ENCODE measurements at places on chromosomes 16 and 17.

DNA sequence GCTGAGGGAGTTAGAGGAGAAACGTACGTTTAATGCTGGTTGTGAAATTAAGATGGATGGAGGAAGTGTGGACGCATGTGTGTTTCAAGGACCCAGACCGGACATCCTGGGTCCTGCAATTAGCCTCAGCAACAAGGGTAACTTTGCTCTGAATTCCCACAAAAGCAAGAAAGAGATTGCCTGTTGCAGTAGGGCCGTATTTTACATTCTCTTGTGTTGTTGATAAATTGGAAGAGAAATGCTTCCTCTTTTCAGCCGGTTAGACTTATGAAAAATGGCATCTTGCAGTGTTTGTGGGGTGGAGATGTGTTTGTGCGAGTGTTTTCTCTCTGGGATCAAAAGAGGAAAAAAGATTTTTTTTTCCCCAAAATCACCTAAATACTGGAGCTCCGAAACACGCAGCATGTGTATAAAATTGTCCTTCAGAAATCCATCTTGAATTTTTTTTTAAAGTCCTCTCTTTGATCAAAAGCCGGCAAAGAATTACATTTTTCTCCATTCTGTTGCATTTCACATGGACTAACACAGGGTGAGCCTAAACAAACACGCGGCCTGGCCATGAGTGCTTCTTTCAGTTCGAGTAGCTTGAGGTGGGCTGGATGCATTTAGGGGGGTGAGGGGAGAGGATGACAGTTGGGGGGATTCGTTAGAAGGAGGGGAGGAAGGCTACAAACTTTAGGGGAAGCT is 251.6 kb downstream of the C16orf95 start:
- DNase-seq: no peak

- DNase-seq: no peak
Measured at GRCh38 chr16:46711106-46712058, 21.9 kb downstream of the ORC6 start.

DNA sequence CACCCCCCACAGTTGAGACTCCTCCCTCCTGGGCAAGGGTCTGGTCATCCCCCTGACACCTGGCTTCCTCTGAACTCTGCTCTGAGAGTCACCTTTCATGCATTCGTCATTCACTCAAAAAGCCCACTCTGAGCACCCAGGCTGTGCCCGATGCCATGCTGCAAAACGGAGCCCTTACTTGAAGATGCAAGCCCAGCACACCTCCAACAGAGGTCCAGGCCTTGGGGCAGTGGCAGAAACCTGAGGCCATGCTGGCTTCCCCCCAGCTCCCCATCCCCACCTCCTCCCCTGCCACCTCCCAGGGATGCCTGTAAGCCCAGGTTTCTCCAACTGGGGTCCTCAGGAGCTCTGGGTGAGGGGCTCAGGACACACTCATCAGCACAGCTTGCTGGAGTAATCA is 67.7 kb upstream of the TNRC6C start:
- no peak for DNase-seq

GRCh38 chr17:79323566-79323965 is 248.9 kb downstream of the ENGASE start:
- DNase-seq: no peak

DNA sequence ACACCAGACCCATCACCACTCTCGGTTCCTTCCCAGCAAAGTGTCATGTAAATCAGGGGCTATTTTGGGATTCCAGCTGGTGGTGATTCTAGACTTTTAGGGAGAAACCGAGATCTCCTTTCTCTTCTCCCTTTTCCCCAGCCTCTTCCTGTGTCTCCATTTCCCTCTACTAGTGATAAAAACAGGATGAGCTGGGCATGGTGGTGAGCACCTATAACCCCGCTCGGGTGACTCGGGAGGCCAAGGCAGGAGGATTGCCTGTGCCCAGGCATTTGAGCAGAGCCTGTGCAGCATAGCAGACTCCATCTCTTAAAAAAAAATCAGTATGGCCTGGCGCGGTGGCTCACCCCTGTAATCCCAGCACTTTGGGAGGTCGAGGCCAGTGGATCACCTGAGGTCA is 6.1 kb downstream of the TBX21 start:
- DNase-seq: no peak

DNA sequence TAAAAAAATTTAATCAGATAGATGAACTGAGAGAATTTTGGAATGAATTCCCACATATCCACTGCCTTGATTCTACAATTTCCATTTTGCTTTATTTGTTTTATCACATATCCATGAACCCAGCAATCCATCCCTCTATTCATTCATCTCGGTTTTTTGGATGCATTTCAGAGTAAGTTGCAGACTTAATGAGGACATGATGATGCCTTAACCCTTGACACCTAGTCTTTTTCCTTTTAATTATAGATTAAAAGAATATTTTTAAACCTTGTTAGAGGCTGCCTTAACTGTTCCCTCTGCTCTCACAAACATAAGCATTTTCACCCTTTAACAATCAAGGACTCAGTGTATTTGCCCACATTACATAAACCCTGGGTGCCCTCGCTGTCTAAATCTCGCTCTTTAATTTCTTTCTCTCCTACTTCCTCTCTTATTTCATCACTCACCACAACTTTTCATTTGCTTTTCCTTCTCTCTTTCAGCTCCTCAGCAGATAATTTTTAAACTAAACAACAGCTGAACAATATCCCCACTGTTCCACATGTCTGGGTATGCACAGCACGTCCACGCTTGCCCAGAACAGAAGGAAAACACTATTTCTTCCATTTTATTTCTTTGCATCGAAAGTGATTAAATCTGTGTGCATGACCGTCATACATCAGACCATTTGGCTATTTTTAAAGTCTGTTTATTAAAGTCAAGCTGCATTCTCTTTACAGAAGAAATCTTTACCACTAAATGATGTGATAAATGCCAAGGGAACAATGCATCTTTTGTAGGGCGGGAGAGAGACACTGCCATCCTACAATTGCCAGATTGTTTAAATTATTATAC is 39.9 kb downstream of the IQCK start:
- DNase-seq: no peak

- DNase-seq: no peak
Measured at GRCh38 chr17:17361867-17362539, 58.8 kb downstream of the NT5M start.

All from T-helper 2 cell treated with Interferon-gamma antibody and Interleukin-4, amounts not matched to agents 5 μg/mL and 100 μg/mL, for 36 hours (primary cell).